ENCODE measurements at places on chromosomes 13 and 19.

- no peak overlapping the region for H3K4me3 ChIP-seq
- no peaks in the 10 kb centered on the region for H3K27me3 ChIP-seq
- no peak overlapping the region for H3K27ac ChIP-seq
- peaks cover 13% of the 10 kb centered on the region for H3K4me1 ChIP-seq
These were observed 22.4 kb downstream of the EPSTI1 start for GRCh38 chr13:42969565-42970172.

DNA sequence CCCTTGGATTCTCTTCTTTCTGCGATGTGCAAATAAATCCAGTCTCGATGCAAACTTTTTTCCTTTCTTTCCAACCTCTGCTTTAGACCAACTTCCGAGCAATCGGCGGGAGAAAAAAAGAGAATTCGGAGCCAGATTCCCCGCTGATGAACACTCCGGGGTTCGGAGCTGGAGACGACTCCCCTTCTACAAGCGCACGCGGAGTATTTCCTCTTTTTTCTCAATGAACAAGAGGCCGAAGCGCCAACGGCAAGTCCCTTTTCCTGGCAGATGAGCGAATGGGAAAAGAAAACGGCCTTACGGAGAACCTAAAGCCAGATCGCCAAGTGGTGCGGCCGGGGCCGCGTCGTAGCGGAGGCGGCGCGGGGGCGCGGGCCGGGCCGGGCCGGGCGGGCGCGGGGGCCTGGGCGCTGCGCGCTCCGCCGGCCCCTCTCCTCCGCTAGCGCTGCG is 250 bp downstream of the SPRY2 start:
- peak; percentile 19 for DNase-seq
- peaks cover 7% of the 10 kb centered on the region for H3K27me3 ChIP-seq
- H3K36me3 ChIP-seq: peaks cover 6% of the 10 kb centered on the region
- H3K4me3 ChIP-seq: no peak overlapping the region
- H3K4me1 ChIP-seq: peaks cover 20% of the 10 kb centered on the region
- H3K27ac ChIP-seq: peak overlapping the region; percentile 84

- DNase-seq: no peak
- H3K27ac ChIP-seq: no peak overlapping the region
- H3K4me1 ChIP-seq: no peaks in the 10 kb centered on the region
These were observed 193.6 kb downstream of the GPC6 start for GRCh38 chr13:93420206-93420605.

- DNase-seq: no peak
- peaks cover 51% of the 10 kb centered on the region for H3K36me3 ChIP-seq
- peak overlapping the region; percentile 51 for H3K27ac ChIP-seq
- peak overlapping the region; percentile 51 for H3K4me3 ChIP-seq
These were observed 1.1 kb upstream of the EPN1 start for GRCh38 chr19:55673889-55674288.

GRCh38 chr13:38262211-38262610 is 87.4 kb upstream of the UFM1 start:
- peaks cover 1% of the 10 kb centered on the region for H3K36me3 ChIP-seq
- H3K4me1 ChIP-seq: no peaks in the 10 kb centered on the region

GRCh38 chr13:33999811-34000605 is 182.1 kb downstream of the RFC3 start:
- no peaks in the 10 kb centered on the region for H3K27me3 ChIP-seq
- H3K36me3 ChIP-seq: no peaks in the 10 kb centered on the region
- no peak overlapping the region for H3K27ac ChIP-seq

Measured in stimulated activated naive B cell treated with anti-CD40 and anti-IgM and Interleukin-4, amounts not matched to agents 10 μg/mL and 1 μg/mL and 100 μg/mL, for 72 hours (primary cell).